ENCODE measurements at places on chromosomes 7 and 10.

DNA sequence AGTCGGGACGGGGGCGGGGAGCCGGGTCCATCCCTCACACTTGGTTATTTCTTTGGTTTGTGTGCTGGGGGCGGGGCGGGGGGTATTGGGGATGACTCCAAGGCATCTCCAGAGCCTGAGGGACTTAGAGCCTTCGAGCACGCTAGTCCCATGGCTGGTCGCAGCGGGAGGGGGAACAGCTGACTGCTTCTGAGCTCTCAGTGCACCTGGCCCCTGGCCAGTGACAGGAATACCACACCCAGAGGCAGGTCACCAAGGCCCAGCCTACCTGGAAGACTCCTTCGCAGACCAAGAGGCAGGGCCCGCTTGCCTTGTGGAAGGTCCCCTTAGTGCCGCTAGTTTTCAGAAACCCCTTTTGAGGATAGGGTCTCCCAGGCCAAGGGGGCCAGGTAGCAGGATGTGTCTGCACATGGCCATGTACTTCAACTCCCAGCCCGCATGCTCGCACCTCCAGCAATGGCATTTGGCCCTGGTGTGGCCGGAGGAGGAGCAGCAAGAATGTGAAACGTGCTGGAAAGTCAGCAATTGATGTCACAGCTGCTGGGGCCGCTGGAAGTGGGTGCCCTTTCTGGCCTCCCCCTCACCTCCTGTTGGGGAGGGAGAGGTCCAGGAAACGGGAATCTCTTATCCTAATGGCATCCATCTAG lies 40.3 kb downstream of the AGAP3 start:
- no peak for DNase-seq

DNA sequence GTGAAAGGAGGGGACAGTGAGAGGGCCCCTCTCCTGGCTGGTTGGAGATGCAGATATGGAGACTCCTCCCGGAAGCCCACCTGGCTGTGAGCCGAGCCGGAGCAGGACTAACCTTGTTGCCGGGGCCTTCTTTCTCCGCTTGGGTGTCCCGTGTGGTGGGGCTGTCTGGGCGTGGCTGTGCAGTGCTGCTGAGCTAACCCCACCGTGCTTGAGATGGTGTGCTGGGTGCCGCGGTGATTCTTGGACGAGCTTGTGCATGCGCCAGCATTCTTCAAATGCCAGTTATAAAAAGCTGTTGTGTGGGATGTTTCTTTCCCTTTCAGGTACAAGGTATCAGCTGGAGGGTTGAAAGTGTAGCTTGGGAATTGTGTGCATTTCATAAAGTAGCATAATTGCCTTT lies 48.8 kb downstream of the DAGLB start:
- no peak for DNase-seq

GRCh38 chr10:100693821-100694220 lies 51.6 kb upstream of the PAX2 start:
- no peak for DNase-seq

- no peak for DNase-seq
Observed at GRCh38 chr7:25025218-25025671, 45.3 kb upstream of the OSBPL3 start.

GRCh38 chr10:130141460-130141859 lies 5.3 kb downstream of the GLRX3 start:
- no peak for DNase-seq

GRCh38 chr7:129298268-129298893 lies 73.6 kb downstream of the AHCYL2 start:
- DNase-seq: peak; percentile 34

DNA sequence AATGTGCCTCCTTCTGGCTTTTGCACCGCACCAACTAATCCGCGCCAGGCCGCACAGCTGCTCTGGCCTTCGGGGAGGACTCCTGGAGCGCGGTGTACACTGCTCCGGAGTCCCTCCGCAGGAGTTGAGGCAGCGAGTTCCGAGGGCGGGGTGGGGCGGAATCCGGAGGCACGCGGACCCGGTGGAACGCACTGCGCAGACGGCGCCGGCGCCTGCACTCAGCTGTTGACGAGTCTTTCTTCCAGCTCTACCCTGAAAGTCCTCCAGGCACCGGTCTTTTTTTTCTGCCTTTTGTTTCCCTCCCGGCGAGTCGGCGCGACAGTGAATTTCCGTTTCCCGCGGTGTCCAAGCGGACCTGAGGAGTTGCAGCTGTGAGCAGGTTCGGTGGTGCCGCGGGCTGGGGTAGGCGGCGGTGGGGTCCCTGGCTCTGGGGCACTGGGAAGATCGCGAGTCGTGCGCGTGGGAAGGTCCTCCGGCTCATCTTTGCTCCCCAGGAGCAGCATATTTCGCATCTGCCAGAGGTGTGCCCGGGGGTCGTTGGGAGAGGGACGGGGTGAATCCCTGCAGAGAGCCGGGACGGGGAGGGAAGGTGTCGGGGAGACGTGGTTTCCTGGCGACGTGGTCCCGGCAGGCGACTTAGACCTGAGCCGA lies 44.1 kb downstream of the SFTPD start:
- DNase-seq: peak; percentile 25

DNA sequence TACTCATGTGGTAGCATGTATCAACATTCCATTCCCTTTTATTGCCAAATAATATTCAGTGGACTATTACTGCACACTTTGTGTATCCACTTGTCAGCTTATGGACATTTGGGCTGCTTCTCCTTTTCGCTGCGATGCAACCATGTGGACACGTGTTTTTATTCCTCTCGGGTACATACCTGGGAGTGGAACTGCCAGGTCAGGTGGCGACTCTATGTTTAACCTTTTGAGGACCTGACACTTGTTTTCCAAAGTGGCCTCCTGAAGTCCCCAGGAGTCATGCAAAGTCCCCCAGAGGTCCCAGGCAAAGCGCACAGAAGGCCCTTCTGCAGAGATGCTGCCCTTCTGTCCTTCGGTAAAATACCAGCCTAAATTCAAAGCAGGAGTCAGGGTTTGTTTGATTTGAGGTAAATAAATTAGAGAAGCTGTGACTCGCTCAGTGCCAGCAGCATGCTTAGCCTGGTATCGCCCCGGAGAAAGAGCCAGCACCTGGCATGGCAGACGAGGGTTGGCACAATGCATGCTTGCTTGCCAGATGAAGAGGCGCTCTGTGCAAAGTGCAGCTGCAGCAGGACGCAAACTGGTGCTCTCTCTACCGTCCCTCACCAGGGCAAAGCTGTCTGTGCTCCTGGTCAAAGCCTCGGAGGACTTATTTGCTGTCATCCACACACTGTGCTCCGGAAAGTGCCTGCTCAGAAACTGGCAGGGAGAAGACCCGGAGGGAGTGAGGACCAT lies 37.8 kb downstream of the HIPK2 start:
- no peak for DNase-seq

- no peak for DNase-seq
Observed at GRCh38 chr10:62635127-62635526, 169.4 kb upstream of the ADO start.

GRCh38 chr10:132850246-132850645 lies 64.3 kb upstream of the NKX6-2 start:
- no peak for DNase-seq

- no peak for DNase-seq
Observed at GRCh38 chr7:25405736-25406135, 177.4 kb upstream of the NPVF start.

DNA sequence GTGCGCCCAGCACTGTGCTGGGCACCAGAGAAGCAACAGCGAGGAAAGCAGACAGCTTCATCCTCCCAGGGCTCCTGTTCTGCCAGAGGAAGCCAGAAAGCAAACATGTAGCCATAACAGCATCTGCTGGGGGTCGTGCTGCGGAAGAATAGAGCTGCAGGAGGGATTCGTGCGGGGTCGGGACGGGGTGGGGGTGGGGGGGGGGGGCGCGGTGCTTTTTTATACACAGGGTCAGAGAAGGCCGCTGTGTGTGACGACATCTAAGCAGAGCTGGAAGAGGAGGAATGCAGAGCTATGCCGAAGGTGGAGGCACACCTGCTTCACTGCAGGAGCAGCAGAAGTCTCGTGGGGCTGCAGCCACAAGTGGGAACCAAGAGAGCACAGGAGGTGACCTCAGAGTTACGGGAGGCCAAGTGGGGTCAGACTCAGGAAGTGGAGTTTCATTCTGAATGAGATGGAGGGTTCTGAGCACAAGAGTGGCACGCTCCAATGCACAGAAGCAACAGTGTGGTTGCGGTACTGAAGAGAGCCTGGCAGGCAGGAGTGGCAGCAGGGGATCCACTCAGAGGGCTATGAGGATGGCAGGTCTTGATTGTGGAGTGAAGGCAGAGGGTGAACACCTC lies 11.1 kb downstream of the PKD1L1 start:
- peak; percentile 46 for DNase-seq

GRCh38 chr7:124250297-124251034 lies 217.6 kb upstream of the TMEM229A start:
- no peak for DNase-seq

- no peak for DNase-seq
Observed at GRCh38 chr10:44178856-44179255, 206.0 kb downstream of the CXCL12 start.

- no peak for DNase-seq
Observed at GRCh38 chr7:23458044-23458443, 12.2 kb downstream of the IGF2BP3 start.

- DNase-seq: no peak
Observed at GRCh38 chr10:115606086-115606485, 512.9 kb downstream of the ATRNL1 start.

All from memory B cell (primary cell).